ENCODE measurements at places on chromosomes 3 and 15. TPM values are rescaled to one million over a fixed set of nuclear protein-coding genes. Genes with fewer than 3 reads are reported as not detected.

The PLEKHO2 gene
- 22.2 TPM for total RNA-seq

The SOX2 gene
- not detected for total RNA-seq

The PLSCR5 gene
- total RNA-seq = not detected

The C2CD4A gene
- not detected for total RNA-seq

The C3orf33 gene
- 0.66 TPM for total RNA-seq

The CYP19A1 gene
- not detected for total RNA-seq

The PCYT1A gene
- 71.6 TPM for total RNA-seq

The ACKR2 gene
- 0.15 TPM for total RNA-seq

The C3orf20 gene
- 0.12 TPM for total RNA-seq

The NTRK3 gene
- not detected for total RNA-seq

The CLCN2 gene
- total RNA-seq = 3.1 TPM

The TUBGCP5 gene
- 21.1 TPM for total RNA-seq

The GP5 gene
- 5.2 TPM for total RNA-seq

The INTS14 gene
- total RNA-seq = 37.9 TPM

The SCN11A gene
- total RNA-seq = 0.03 TPM

The SCG3 gene
- total RNA-seq = not detected

The IQCF5 gene
- not detected for total RNA-seq

The MCF2L2 gene
- 1.6 TPM for total RNA-seq

The FAM43A gene
- total RNA-seq = 2.0 TPM

The ERC2 gene
- total RNA-seq = not detected

The HGD gene
- 0.67 TPM for total RNA-seq

The MRAS gene
- not detected for total RNA-seq

The SLC27A2 gene
- 6.2 TPM for total RNA-seq

The C3orf80 gene
- total RNA-seq = not detected

The HCLS1 gene
- 332 TPM for total RNA-seq

The HEMK1 gene
- 77.1 TPM for total RNA-seq

The ZNF35 gene
- 1.7 TPM for total RNA-seq

The FBXW12 gene
- not detected for total RNA-seq

The SCAANT1 gene
- total RNA-seq = not detected

The DCLK3 gene
- total RNA-seq = not detected

The P2RY12 gene
- total RNA-seq = not detected

The KLHL18 gene
- total RNA-seq = 19.4 TPM

The TP63 gene
- 0.22 TPM for total RNA-seq

The COL6A6 gene
- total RNA-seq = not detected

The SEMA6D gene
- total RNA-seq = not detected

The SPG21 gene
- total RNA-seq = 54.6 TPM
